HT1080 (cell line): ENCODE measurements at places on chromosomes 3 and 15.

DNA sequence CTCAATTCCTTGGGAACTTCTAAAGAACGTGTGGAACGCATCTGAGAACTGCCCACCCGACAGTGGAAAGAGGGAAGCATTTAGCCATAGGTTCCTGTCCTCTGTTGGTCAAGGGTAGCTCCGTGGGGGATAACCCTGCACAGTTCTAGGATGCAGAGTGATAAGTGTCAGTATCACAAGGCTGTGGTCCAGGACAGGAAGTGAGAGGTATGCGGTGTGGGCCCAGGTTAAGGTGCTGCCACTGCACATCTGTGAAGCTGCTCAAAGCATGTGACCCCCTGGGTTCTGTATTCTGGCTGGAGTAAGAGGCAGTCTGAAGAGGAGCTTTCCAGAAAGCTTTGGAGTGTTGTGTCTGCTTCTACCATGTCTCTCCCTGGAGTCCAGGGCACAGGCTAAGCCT is 51.7 kb upstream of the HES1 start:
- DNase-seq: no peak

DNA sequence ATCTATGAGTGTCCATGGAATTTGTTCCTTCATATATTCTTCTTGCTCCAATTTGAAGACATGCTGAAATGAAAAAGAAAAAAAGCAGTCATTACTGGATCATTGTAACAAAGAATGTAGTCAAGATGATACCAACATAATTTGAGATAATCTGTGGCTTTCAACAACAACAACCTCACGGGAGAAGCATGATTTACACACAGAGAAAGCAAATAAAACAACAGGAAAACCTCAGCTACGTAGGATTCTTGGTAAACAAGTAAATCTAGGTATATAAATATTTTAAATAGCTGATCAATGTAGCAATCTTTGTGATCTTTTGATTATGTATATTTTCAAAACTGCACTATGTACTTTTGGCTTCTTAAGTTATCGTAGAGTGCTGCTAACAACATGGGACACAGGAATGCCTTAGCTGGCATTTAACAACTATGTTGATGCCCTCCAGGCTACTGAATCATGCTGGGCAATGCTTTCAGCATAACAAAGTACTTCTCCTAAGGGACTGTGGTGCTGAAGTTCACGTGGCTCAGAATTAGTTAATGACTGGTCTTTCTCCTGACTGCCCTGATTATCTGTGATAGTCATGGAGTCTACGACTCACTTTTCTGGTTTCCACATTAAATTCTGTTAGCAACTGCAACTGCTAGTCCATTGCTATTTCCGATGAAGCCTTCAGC is 96.5 kb upstream of the MYO5C start:
- DNase-seq: peak; percentile 3

- no peak for DNase-seq
Observed at GRCh38 chr3:32542807-32543206, 27.9 kb downstream of the DYNC1LI1 start.

- no peak for DNase-seq
Observed at GRCh38 chr3:179147514-179147872, 664 bp upstream of the PIK3CA start.

DNA sequence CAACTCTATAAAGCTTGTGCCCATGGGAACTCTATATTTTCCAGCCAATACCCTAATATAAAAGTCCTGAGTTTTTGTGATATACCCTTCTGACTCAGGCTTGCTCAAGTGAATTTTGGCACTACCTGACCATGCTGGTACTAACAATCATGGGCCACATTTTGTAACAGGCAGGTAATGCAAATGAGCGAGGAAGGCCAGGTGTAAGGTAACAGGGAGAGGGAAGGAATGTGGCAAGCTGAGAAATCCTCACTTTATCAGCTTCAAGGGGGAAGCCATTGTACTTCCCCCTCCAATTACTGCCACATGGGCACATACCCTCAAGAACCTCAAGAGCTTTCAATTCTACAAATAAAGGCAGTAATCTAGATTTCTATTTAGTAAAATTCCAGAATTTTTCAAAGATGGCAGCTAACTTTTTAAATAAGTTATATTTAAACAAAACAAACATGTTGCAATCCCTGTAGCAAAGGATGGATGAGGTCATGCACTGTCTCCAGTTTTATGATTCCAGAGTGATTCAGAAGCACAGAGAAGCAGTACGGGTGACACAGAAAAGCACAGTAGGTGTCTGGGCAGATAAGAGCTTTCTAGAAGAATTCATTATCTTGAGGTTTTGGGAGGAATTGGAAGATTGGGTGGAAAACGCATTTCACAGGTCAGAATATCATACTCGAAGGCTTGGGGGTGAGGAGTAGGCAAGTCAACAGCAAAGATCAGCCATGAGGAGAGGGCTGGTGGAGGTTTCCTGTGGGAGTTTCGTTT is 87.6 kb downstream of the FOXP1 start:
- DNase-seq: peak; percentile 82

DNA sequence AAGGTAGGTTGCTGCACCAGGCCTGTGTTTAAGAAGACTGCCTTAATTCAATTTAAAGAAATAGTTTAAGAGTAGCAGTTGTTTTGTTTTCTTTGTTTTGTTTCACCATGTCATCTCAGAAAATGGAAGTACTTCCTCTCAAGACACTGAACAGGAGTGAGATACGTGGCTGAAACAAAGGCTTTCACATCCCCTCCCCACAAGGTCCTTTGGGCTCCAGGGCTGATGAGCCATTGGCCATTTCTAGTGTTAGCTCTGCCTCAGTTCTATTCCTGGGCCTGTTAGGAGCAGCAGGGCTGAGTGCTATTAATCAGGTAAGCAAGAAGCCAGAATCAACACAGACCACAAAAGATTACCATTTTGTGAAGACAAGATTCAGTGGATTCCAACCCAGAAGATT is 132.8 kb downstream of the KCNAB1 start:
- no peak for DNase-seq

DNA sequence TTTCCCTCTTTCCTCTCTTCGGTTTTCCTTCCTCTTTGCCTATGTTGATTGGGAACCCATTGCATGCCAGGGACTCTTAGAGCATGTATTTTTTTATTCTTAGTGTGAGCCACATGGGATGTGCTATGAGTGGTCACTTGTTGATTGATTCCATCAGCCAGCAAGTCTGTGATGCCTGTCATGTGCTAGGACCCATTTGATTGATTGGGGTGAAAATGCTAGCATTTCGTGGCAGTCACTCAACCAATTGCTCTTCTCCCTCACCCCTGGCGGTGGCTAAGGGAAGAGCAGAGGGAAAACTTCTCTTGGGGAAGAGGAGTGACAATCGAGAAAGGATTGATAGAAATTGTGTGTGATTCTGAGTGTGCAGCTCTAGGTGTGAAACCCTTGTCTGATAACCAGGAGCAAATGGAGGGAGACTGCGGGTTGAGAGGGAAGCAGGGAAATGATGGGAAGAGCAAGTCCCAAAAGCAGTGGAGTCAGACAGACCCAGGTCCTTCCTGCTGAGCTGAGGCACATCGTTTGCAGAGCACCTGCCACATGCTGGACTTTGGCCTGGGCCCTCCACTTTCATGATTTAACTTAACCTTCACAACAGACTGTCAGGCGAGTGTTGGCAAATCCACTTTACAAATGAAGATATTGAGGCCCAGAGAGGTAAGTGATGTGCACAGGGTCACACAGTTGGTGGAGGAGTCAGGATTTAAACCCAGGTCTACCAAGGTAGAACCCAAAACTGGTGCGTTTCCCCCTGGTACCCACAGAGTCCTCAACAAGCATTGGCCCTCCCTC is 40.0 kb downstream of the SLC6A11 start:
- no peak for DNase-seq

DNA sequence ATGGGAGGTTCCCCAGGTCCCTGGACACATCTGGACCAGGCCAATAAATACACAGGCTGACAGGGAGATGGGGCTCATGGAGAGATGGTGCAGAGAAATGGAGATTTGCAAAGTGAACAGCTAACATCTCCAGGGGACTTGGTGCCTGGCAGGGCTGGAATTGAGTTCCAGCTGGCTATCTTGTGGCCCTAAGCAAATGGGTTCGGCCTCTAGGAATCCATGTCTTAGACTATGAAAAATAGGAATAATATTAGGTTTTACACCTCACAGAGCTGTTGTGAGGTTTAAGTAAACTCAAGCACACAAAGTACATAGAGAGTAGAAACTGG is 82.9 kb upstream of the SPATA12 start:
- DNase-seq: no peak

GRCh38 chr3:44890852-44891251 is 16.4 kb downstream of the TGM4 start:
- DNase-seq: no peak

DNA sequence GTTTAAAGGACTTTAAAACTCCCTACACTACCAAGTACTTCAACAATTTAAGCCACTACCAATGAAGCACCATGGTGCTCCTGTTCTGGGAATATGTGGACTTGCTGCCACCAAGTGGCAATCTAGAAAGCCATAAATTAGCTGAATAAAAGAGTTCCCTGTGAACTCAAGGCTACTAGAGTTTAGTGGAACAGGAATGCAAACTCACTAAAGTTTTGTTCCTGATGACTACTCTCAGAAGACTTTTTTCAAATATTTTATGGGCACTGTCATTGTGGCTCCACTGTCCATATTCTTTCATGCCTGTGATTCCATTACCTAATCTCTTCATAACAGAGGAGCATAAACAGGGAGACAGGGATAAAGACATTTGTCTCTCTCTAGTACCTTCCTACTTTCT is 63.9 kb downstream of the TMCC1 start:
- peak; percentile 85 for DNase-seq

DNA sequence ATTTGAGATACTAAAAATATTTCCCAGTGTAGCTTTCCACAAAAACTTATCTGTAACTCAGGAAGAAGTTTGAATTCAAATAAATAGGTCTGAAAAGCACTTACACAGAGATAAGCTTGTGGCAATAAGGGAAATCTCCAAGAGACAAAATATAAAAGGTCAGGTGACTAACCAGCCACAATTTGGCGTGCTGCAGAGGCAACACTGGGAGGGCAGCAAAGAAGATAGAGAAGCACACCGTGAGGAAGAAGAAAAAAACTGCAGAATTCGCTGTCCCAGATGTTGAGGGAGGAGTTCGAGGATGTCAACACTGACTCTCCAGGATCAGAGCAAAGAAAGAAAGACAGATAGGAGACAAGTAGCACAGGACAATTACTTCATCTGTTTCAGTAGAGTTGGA is 204.4 kb downstream of the FMN1 start:
- DNase-seq: no peak

DNA sequence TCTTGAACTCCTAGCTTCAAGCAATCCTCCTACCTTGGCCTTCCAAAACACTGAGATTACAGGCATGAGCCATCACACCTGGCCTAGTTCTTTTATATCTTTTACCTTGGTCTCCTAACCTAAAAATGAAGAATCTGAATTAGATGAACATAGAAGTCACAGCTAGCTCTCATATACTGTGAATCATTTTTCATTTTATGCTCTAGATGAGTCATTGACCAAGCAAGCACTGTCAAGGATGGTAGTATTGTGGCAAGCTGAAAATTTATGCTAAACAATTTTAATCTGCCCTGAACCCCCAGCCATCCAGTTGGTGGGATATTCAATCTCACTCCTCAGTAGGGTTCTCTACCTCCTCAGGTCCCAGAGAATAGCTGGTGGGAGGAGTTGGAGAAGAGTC is 48.3 kb upstream of the DNAJC13 start:
- DNase-seq: no peak

GRCh38 chr3:51559961-51560360 is 21.4 kb downstream of the RAD54L2 start:
- no peak for DNase-seq

DNA sequence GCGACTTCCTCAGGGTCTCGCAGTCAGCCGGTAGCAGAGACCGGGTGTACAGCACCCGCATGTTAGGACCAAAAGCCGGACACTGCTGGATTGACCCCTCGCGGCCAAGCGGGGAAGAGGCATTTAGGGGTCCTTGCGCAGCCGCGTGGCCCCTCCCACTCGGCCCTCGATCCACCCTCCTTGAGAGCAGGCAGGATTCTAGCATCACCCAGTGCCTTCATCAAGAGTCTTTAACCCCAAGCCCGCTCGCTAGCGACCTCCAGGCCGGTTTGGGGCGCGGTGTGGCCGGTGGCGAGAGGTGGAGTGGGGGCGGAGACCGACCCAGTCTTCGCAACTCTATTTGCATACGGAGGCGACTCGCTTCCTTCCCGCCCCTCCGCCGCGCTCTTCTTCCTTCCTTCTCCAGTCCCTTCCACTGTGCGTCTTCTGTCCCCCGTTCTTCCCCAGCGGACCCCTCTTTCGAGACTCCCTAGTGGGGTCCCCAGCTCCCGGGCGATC is at the start of gene ST6GAL1:
ST6GAL1 (plus strand) TSS at position 384 of the 498 bp plus-strand sequence. CDS start 112,178 bp downstream, outside the sequence.
- DNase-seq: peak; percentile 75

DNA sequence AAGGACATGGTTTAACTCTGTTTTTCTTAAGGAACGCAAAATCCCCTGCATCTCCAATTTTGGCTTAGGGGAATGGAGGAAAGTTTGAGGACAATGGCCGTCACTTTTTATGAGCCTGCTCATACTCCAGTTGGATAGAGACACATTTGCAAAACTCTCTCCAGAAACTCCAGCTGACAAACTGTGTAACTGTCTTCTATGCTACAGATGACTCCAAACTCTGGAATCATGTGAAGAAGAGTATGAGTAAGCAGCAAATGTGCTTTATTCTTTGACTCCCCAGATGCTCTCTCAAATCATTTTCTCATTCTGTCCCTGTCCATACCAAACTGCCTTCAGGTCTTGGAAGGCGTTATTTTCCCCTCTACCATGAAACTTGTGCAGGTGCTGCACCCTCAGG is 226.5 kb upstream of the GPR149 start:
- no peak for DNase-seq

DNA sequence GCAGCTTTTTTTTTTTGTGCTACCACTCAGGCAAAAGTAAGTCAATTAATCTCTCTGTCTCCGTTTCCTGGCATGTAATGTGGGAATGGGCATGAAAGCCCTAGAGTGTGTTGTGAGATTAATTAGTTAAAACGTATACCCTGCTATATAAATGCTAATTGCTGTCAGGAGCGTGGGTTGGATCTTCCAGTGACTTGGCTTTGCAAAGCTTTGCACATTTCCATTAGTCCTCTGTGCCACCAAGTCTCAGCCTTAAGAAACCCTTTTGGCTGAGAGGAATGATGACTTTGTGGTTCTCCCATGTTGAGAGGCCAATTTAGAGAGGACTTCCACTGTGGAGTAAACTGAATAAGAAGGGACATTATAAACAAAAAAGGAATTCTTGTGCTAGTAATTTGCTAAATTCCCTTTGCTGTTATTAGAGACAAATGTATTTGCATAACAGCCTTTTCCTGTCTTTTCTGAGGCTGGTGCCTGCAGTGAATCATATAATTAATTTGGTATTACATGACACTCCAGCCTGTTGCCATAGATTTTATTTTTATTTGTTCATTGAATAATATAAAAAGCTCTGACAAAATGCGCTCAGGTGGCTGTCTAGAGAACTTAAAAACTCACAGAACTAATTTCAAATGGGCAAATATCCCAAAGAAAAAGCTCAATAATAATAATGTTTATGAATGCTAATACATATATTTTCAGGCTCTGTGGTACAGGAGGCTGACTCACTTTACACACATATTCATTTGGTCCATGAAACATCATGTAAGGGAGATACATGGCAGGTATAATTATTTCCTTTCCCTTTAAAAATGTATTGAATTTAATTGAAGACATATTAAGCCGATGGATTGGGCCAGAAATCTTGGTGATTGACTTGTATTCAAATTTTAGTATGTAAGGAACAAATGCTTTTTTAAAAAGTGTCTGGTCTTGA is 82.7 kb downstream of the IL1RAP start:
- no peak for DNase-seq

GRCh38 chr15:61556037-61556648 is 327.0 kb upstream of the RORA start:
- peak; percentile 92 for DNase-seq

GRCh38 chr15:65424683-65425082 is 1.9 kb upstream of the IGDCC4 start:
- DNase-seq: no peak
